Bladder microvascular endothelial cell (primary cell): ENCODE measurements at places on chromosomes 6 and 20. TPM values are rescaled to one million over a fixed set of nuclear protein-coding genes. Genes with fewer than 3 reads are reported as not detected.

The FAM162B gene
- total RNA-seq: 0.16 and 3.5 TPM in 2 replicates

The SAYSD1 gene
- total RNA-seq: 7.3 and 9.1 TPM in 2 replicates

The RNF217 gene
- total RNA-seq: 7.4 and 39.1 TPM in 2 replicates

The CST7 gene
- not detected in 2 replicates for total RNA-seq
